Activated T-cell treated with anti-CD3 and anti-CD28 coated beads, Interleukin-2, amount 50 U/mL, for 48 hours (primary cell): ENCODE measurements at places on chromosomes 2 and 18.

DNA sequence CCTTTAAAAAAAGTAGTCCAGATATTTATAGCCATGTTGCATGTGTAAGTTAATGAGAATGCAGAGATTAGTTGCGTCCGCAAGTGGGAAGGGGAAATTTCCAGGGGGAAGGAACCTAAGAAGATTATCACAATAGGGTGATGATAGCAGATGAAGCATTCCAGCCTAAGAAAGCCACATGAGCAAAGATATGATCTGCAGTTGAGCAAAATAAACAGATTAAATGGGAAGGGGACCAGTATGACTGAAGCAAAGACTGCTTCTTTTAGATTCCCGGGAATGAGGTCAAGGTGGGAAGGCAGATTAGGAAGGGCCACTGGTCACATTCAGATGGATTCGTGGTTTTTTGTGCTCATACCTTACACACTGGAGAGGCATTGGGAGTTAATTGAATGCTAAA is 154.6 kb upstream of the CDH2 start:
- no peak for DNase-seq

DNA sequence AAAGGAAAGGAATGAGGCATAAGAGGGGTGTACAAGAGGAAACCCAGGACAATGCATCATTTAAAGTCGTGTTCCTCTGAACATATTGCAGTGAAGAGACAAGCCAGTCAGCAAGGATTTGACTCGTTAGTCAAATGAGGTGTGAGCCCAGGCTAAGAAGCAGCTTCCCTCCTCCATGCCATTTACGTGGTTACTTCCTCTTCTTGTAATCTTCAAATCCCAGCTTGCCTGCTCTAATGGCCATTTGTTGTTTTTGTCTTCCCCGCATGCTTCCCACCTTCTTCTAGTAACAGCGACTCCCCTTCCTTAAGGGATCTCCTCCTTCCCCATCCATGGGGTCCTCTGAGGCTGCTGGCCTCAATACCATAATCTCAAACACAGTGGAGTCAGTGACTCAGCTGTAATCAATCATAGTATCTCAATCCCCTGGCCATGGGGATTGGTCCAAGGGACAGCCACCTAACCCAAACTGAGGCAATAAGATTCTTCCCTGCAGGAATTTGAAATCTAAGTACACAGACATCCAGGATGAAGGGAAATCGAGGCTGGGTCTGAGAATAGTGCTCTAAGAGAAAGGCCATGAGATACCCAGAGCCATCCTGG is 37.6 kb downstream of the SLC14A1 start:
- no peak for DNase-seq

- no peak for DNase-seq
Observed at GRCh38 chr2:112483831-112484230, 1.9 kb downstream of the TTL start.

DNA sequence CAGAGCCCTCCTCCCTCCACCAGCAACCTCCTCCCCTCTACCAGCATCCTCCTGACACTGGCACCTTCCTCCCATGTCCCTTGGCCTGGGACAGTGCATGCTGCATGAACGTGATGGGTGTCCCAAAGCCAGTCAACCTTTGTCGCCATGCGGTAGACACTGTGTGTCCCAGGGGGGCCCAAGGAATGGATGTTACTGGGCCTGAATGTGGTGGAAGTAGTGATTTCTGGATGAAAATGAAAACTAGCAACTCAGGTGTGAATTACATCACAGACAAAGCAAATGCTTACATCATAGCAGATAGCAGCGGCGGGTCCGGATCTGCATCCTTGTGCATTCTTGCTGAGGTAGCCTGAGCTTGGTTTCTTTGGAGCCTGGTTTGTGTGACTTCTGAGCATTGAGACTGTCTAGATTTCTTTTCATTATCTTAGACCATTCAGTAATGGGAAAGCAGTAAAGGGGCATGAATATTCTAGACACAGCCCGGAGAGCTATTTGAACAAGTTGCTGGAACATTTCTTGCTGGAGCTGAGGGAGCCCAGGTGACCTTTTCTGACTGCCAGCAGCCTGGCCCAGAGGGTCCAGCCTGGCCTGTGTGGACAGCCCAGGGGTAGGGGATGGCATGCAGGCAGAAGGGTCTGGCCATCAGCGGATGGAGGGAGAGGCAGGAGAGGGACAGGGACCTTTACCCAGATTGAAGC is 100.4 kb downstream of the FAM210A start:
- DNase-seq = peak; percentile 1

GRCh38 chr2:30039101-30039500 is 107.7 kb upstream of the YPEL5 start:
- DNase-seq = no peak

DNA sequence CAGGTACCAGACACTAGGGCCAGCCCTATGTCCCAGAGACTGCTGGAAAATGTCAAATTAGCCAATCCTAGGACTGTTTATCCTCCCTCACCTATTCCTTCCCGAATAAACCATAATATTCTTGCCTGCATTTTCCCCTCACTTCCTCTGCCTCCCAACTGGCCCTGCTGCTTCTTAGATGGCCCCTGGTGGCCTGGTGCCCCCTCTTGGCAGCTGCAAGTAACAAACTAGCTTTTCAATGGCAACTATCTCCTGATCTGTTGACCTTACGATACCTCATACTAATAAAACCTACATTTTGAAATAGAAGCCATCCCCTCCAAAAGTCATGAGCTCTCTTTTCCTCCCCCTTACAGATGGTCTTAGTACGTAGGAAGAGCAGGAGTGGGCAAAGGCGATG is 132.0 kb downstream of the ALPK2 start:
- DNase-seq = no peak

DNA sequence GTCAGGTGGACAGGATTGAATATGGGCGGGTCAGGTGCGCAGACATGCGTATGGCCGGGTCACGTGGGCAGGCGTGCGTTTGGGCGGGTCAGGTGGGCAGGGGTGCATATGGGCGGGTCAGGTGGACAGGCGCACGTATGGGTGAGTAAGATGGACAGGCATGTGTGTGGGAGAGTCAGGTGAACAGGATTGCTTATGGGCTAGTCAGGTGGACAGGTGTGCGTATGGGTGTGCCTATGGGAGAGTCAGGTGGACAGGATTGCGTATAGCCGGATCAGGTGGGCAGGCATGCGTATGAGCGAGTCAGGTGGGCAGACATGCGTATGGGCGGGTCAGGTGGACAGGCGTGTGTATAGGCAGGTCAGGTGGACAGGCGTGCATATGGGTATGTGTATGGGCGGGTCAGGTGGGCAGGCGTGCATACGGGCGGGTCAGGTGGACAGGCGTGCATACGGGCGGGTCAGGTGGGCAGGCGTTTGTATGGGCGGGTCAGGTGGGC is 30.3 kb upstream of the KLF11 start:
- no peak for DNase-seq

DNA sequence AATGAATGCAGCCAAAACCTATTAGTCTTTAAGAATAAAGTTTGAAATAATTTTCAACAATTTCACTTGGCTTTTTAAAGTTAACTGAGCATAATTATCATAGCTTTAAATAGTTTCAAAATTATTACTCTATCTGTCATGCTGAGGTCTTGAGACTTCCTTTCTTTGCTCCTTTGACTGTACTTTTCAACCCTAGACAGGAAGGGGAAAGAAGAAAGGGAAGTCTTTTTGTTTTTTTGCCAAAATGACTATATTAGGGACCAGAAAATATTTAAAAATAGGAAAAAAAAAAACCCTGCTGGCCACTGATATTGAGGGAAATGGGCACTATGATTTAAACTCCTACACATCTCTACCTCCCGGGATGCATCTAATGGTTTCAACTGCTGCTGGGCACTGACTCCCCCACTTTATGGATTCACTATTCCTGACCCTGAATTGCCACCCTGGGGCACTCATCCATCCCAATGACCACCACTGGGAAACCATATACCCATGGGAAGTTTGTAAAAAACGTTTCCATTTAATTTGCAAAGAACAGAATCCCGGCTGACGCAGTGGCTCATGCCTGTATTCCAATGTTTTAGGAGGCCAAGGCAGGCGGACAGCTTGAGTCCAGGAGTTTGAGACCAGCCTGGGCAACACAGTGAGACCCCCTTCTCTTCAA is 50.5 kb downstream of the GAREM1 start:
- DNase-seq = no peak

DNA sequence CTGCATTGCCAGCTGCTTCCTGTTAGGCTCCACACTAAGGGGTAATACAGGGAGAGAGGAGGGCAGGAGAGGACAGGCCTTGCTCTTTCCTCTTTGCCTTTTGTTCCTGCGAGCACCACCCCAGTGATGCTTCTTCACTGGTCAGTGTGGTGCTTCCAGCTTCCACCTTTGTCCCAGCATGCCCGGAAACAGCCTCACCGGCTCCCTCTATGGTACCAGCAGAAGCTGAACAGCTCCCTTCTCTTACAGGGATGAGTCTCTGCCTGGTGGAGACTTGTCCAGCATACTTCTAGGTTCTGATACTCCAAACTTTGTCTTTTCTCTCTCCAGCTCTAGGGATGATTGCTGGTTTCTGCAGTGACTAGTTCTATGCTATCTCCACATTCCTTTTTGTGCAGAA is 413.3 kb downstream of the TSN start:
- no peak for DNase-seq
